A549 treated with AZD2906 at 1 μM for 4 hours (cell line): ENCODE measurements at places on chromosomes 12 and 14. TPM values are rescaled to one million over a fixed set of nuclear protein-coding genes. Genes with fewer than 3 reads are reported as not detected.

Gene FGD4
- total RNA-seq = 16.1 to 26.5 TPM (median 20.6 TPM) in 5 replicates

Gene TRIM9
- 10.8 to 13.5 TPM (median 12.4 TPM) in 5 replicates for total RNA-seq

Gene ANAPC7
- total RNA-seq = 46.4 to 54.7 TPM (median 49.7 TPM) in 5 replicates

Gene KRT82
- not detected in 5 replicates for total RNA-seq

Gene IKZF4
- 2.0 to 3.0 TPM (median 2.5 TPM) in 5 replicates for total RNA-seq

Gene HSP90B1
- total RNA-seq = 499 to 692 TPM (median 561 TPM) in 5 replicates

Gene PPHLN1
- 47.6 to 80.0 TPM (median 53.1 TPM) in 5 replicates for total RNA-seq

Gene KRT83
- 3.3 to 6.3 TPM (median 5.5 TPM) in 5 replicates for total RNA-seq

Gene AMDHD1
- total RNA-seq = 2.0 to 2.7 TPM (median 2.3 TPM) in 5 replicates

Gene AHNAK2
- 188 to 232 TPM (median 198 TPM) in 5 replicates for total RNA-seq

Gene PLBD1
- total RNA-seq = 4.1 to 4.8 TPM (median 4.3 TPM) in 5 replicates

Gene ACACB
- total RNA-seq = 9.6 to 15.9 TPM (median 12.4 TPM) in 5 replicates

Gene SETD1B
- total RNA-seq = 9.7 to 12.6 TPM (median 10.9 TPM) in 5 replicates

Gene KRT6C
- total RNA-seq = not detected in 5 replicates

Gene ASIC1
- 4.3 to 6.1 TPM (median 5.0 TPM) in 5 replicates for total RNA-seq

Gene WSCD2
- not detected in 5 replicates for total RNA-seq

Gene NPFF
- total RNA-seq = 0.19 to 0.24 TPM in 2 of 5 replicates, not detected in the others

Gene RFLNA
- 0.09 to 0.16 TPM (median 0.13 TPM) in 4 of 5 replicates, not detected in the other for total RNA-seq

Gene SLC6A13
- total RNA-seq = 0.22 to 0.36 TPM (median 0.26 TPM) in 5 replicates

Gene KLRC1
- not detected in 5 replicates for total RNA-seq

Gene AKAP6
- 0.31 to 0.55 TPM (median 0.45 TPM) in 5 replicates for total RNA-seq

Gene DBX2
- not detected in 5 replicates for total RNA-seq

Gene RPL10L
- total RNA-seq = not detected in 5 replicates

Gene ST8SIA1
- total RNA-seq = 0.06 to 0.07 TPM in 2 of 5 replicates, not detected in the others

Gene HOXC6
- total RNA-seq = 3.9 to 5.0 TPM (median 4.1 TPM) in 5 replicates

Gene ETFBKMT
- 0.78 to 1.1 TPM (median 0.87 TPM) in 5 replicates for total RNA-seq

Gene YLPM1
- total RNA-seq = 30.2 to 41.3 TPM (median 34.2 TPM) in 5 replicates

Gene ESR2
- total RNA-seq = 0.04 to 0.08 TPM (median 0.06 TPM) in 5 replicates

Gene CBX5
- total RNA-seq = 18.1 to 23.9 TPM (median 21.7 TPM) in 5 replicates

Gene RPGRIP1
- total RNA-seq = 0.10 to 0.31 TPM (median 0.18 TPM) in 5 replicates

Gene BHLHE41
- total RNA-seq = 0.41 to 1.6 TPM (median 0.63 TPM) in 5 replicates

Gene OR6S1
- total RNA-seq = not detected in 5 replicates

Gene PAPOLA
- 73.2 to 83.8 TPM (median 81.2 TPM) in 5 replicates for total RNA-seq
